ENCODE measurements at places on chromosomes 7 and 10.

DNA sequence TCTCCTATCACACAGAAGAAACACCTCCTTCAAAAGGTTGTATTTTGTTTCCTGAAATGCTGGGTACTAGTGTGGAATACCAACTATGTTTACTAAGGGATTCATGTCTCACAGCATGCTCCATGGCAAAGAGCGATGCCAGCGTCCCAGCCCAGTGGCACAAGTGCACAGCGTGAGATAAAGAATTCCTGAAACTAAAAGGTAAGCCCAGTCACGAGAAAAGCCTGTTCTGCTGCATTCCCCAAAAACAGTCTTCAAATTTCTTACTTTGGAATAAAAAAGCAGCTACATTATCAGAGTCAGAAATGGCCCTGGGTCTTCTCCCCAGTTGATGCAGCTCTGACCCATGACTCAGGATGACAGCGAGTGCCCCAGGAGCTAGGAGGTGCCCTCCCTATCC is 53.1 kb upstream of the DDC start:
- no peak for DNase-seq

GRCh38 chr7:78601728-78602127 is 803.2 kb downstream of the PHTF2 start:
- no peak for DNase-seq

GRCh38 chr7:74525881-74526280 is 72.2 kb downstream of the GTF2IRD1 start:
- no peak for DNase-seq

GRCh38 chr7:73885975-73886798 is 25.2 kb downstream of the TMEM270 start:
- no peak for DNase-seq

DNA sequence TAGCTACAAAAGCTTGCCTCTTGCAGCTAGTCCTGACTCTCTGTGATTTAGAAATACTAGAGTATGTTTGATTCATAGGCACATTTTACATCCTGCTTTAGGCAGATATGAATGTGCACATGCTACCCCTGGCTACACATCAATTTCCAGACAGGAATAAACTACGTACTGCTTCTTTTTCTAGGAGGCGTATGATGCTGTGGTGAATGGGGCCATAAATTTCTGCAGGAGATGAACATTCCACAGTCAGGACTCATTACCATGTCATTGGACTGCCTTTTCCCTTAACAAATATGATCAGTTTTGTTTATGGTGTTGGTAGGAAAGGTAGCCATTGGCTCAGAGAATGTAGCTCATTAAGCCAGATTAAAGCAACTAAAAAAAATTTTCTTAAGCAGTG is 50.1 kb upstream of the IFRD1 start:
- DNase-seq: no peak

DNA sequence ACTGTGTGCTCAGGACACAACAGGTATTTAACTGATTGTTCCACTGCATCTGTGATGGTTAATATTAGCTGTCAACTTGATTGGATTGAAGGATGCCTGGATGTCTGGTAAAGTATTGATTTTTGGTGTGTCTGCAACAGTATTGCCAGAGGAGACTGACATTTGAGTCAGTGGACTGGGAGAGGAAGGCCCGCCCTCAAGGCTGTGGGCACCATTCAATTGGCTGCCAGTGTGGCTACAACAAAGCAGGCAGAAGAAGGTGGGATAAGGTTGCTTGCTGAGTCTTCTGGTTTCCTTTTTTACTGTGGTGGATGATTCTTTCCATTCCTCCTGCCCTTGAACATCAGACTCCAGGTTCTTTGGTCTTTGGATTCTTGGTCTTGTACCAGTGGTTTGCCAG is 137.1 kb upstream of the FAM13C start:
- no peak for DNase-seq

- DNase-seq: no peak
These were observed 40.6 kb upstream of the TSPAN13 start for GRCh38 chr7:16712916-16713315.

DNA sequence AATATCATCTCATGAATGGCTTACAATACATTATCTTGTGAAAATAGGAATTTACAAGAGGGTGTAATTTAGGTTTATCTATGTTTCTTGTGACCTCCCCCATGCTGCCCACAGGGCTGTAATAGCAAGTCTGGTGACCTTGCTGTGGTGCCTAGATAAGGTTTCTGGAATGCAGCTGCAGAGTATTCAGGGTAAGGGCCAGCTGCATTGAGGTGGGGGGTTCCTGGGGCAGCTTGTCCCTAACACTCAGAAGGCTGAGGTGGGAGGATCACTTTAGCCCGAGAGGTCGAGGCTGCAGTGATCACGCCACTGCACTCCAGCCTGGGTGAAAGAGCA is 5.3 kb upstream of the DHTKD1 start:
- DNase-seq: no peak

DNA sequence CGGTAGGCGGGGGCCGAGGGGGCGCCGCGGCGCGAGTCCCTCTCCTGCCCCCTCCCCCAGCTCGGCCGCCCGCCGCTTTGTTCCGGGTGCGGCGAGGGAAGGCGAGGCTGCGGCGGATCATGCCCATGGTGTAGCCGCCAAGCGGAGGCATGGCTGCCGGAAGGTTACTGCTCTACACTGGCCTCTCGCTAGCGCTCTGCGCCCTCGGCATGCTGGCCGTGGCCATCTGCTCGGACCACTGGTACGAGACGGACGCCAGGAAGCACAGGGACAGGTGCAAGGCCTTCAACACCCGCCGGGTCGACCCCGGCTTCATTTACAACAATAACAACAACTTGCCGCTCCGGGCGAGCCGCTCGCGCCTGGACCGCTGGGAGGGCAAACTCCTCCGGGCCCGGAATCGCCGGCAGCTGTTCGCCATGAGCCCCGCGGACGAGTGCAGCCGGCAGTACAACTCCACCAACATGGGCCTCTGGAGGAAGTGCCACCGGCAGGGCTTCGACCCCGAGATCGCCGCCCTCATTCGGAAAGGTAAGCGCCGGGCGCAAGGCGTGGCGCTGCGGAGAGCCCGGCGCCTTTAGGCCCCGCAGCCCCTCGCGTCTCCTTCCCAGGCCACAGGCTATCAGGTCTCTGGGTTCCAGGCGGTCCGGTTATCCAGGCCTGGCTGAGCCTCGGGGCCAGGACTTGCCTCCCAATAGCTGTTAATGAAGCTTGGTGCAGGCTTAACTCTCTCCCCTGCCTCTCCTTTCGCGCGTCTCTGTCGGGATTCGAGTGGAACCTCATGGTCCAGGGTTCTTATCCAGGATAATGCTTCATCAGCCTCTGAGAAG is 513 bp downstream of the TMEM178B start:
- DNase-seq: no peak

All from omental fat pad (tissue), 4 donors.